MCF 10A (cell line): ENCODE measurements at places on chromosomes 13 and 19.
A peak's percentile ranks its signal among the peaks of the same experiment; 100 is the strongest.

DNA sequence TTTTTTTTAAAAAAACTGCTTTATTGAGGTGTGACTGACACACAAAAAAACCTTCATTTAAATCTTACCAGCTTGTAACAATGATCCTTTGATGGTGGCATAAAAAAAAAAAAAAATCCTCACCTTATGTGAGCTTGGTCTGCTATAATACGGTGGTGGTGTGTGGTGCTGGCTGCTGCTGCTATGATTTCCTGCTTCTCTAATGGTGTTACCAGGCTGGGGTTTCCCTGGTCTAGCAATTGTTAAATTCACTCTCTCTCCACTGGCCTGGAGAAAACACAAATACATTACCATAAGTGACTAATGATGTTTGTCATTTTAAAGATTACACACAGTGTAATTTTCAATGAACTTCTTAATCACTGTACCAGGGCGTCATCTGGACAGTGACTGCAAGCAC, 60.6 kb downstream of the LNX2 start:
- DNase-seq, result no peak

- DNase-seq, result no peak
These were observed 26.3 kb downstream of the BCAT2 start for GRCh38 chr19:48784527-48784926.

- DNase-seq, result peak; percentile 53
These were observed 14.1 kb upstream of the PCDH8 start for GRCh38 chr13:52862358-52863206.

DNA sequence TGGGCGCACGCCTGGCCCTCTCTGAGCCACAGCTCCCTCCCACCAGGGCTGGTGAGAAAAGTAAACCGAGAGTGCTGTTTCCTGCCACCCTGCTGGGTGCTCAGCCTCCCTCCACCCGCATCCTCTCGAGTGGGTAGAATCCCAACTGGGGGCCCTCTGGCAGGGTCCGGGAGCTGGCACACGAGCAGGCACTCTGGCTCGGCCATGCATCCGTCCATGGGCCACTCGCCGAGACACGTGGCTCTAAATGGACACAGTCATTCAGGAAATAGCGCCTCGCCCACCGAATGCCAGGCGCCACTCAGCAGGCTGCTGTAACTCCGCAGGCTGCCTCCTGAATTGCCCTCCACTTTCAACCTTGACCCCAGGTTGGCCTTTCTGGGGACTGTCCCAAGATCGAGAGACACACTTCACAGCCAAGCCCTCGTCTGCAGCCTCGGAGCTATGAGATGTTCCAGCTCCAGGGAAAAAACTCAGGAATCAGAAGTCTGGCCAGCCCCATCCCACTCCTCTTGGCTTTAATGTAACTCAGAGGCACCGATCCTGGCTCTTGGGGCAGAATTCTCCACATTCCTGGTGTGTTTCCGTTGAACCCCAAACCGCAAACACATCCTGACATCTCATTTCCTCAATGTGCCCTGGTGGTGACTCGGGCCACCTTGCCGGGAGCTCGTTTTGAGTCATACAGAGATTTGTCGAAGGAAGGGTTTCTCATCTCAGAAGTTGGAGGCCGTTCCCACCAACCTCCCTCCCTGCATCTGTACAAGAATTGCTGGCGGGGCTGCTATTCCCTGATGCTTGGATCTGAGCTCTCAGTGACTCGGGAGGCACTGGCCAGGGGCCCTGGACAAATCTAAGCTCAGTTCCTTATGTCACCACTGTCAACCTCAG, 14.1 kb downstream of the KLF2 start:
- peak; percentile 74 for DNase-seq

DNA sequence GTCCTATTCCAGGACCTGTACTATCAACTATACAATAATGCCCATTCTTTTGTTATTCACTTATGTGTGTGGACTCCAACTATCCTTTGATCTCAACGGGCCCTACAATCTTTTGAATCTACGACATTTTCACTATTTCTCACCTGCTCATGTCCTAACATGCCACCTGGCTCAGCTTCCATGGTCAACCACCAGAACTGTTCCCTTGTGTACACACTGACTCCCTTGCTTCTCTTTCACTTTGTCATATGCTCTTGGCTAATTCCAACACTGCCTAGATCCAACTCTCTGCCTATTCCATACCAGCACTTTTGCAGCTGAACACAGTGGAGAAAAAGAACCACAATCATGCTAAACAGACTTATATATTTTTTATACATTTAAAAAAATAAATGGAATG, 53.1 kb downstream of the MICU2 start:
- DNase-seq, result peak; percentile 30

DNA sequence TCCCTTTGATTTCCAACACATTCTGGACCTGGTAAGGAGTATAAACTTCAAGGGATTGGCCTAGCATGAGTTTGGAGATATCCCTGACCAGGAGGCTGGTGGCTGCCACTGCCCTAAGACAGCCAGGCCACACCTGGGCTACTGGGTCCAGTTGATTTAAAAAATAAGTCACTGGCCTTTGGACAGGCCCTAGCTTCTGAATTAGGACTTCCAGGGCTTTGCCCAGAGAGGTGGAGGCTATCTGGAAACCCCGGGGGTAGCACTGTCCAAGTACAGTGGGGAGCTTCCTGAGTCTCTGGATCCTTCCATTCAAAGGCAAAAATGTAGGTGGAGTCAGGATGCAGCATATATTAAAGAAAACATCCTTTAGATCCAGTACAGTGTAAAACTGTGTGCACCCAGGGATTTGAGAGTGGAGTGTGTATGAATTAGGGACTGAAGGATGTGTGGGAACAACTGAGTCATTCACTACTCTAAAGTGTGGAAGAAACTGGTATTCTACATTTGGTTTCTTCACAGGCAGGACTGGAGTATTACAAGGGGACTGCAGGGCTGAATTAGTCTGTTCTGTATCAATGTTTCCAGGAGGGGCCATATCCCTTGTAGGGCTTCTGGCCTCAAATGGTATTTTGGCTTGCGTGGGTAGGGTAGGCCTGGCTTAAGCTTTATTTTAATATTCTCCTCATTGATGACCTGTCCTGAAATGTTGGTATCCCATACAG, 14.8 kb upstream of the FCGBP start:
- DNase-seq, result no peak

DNA sequence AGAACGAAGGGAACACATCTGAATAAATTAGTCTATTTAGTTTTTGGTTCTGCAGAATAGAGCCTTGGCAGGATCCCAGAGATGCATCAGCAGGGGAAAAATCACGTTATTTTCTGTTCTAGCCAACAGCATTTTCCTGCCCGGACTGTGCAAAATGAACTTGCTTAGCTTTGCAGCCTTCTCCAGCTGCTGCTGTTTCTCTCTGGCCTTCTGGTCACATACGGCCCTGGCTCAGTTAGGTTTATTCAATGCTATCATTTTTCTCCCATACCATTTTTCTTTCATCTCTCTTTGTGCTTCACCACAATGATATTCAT, 110.4 kb upstream of the KL start:
- DNase-seq, result no peak

- no peak for DNase-seq
These were observed 581.0 kb upstream of the SPRY2 start for GRCh38 chr13:80921971-80922370.

GRCh38 chr13:110388108-110388943, 81.2 kb downstream of the COL4A2 start:
- peak; percentile 24 for DNase-seq

DNA sequence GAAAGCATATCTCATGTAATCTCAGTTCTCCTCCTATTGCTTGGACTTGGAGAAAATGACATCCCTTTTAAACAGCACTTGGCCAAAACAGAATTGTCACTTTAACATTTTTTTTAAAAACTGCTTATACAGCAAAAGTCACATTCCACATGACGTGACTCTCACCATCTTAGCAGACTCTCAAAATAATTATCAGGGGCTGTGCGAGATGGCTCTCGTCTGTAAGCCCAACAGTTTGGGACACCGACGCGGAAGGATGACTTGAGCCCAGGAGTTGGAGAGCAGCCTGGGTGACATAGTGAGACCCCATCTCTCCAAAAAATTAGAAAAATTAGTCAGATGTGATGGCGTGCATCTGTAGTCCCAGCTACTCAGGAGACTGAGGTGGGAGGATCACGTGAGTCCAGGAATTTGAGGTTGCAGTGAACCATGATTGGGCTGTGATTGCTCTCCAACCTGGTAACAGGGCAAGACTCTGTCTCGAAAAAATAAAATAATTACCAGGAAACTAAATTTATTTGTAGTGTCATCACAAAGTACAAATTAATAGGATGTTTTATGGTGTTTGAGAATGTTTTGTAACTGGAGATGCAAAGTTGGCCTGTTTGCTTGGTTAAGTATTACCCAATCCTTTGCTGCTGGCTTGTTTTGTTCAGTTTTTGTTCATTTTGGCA, 8.8 kb downstream of the SAFB start:
- DNase-seq, result no peak

GRCh38 chr19:2201473-2202148, 34.5 kb downstream of the PLEKHJ1 start:
- DNase-seq, result no peak

DNA sequence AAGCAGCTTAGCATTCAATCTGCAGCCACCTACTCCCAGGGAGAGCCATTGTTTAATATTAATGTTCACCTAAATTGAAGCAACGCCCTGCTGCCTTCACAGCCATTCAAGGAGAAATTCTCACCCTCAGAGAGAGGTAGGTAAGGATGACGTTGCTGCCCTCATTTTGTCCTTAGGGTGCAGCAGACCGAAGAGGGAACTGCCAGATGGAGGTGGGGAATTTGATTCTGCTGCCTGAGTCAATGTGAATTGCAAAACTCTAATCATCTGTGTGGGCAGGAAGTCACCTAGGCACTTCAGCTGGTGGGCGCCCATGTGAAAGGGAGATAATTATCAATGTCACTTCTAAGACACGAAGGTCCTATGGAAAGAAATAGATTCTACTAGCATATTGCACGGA, 503.4 kb downstream of the TBC1D4 start:
- DNase-seq, result peak; percentile 10

DNA sequence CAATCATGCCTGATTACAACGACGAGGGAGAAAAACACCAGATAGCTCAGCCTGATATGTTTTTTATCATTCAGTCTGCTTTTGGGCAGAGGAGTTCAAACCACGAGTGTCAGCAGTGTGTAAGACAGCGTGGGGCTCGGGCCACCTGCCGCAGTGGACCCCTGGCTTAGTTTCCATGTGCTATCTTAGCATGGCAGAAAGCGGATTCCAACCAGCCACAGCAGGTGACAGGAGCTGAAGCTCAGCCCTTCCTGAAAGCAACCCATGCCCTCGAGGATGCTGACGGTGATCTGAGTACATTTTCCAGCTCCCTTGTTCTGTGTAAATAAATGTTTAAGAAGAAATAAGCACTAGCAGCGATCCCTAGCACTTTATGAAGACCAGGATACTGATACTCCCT, 32.2 kb upstream of the MBNL2 start:
- DNase-seq, result no peak

DNA sequence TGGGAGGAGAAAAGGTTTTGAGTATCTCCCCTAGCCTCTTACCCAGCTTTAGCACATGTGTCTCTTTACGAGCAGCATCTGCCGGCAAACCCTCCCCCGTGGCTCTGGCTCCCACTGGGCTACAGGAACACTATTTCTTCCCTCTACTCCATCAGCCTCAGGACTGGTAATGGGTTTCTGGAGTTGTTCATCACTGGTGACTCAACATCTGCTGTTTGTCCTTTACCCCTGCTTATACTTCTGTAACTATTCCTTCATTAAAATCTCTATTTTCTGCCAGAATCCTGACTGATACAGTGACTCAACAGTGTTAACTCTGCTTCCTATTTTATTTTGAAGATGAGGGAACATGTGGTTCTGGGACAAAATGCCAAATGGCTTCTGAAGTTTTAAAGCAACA, 437.3 kb upstream of the HTR2A start:
- DNase-seq, result peak; percentile 28

GRCh38 chr13:75507027-75508001, 25.3 kb upstream of the TBC1D4 start:
- DNase-seq, result peak; percentile 59

- DNase-seq, result no peak
These were observed 33.1 kb downstream of the BICRA start for GRCh38 chr19:47641891-47642485.

DNA sequence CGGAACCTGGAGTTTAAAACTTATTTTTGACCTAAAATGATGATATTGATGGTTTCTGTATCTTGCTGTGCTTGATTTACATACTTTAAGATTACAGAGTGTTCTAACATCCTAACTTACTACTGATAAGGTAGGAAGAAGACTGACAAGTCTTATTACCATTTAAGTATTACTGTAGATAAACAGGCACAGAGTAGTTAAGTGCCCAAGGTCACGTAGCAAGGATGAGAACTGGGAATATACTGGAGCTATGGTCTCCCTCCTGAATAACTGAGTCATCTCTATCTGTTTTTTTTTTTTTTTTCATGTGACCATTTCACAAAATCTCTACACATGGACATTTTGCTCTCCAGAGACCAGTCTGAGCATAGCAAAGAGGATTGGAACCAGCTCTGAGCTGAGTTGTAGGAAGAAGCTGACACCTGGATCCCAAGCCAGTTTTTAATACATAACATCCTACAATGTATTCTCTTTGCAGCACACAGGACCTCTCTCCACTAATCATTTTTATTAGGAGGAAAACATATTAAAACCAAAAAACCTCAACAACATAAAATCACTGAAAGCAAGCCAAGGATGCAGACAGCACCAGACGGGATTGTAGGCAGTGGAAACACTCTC, 173.5 kb downstream of the DNAJC15 start:
- DNase-seq, result no peak
